HepG2 (cell line): ENCODE measurements at places on chromosomes 11 and 22. TPM values are rescaled to one million over a fixed set of nuclear protein-coding genes. Genes with fewer than 3 reads are reported as not detected.

TREH gene
- total RNA-seq = 0.46 and 0.86 TPM in 2 replicates

HEPN1 gene
- total RNA-seq = not detected in 2 replicates

DNA sequence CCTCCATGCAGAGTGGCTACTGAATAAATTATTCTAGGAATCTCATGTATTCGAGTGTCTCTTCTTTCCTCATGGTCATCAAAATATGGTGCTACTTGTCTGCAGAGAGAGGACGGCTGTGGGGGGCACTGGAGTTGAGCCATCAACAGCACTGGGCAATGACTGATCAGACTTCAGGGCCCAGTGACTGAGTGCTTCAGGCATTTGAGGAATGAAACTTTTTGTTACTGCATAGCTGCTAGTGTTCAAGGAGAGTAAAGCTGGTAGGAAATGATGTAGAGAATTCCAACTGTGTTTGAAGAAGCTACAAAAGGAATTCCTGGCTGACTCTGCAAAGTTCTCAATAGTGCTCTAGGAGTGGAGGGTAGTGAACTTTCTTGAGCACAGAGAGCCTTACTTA lies 277.7 kb downstream of the CADM1 start:
- H3K27me3 ChIP-seq = no peaks in the 10 kb centered on the region
- DNase-seq = peak; percentile 39
- no peak overlapping the region for H3K27ac ChIP-seq
- no peak overlapping the region for H3K4me3 ChIP-seq
- no peaks in the 10 kb centered on the region for H3K4me1 ChIP-seq
- peaks cover 11% of the 10 kb centered on the region for H3K36me3 ChIP-seq

DNA sequence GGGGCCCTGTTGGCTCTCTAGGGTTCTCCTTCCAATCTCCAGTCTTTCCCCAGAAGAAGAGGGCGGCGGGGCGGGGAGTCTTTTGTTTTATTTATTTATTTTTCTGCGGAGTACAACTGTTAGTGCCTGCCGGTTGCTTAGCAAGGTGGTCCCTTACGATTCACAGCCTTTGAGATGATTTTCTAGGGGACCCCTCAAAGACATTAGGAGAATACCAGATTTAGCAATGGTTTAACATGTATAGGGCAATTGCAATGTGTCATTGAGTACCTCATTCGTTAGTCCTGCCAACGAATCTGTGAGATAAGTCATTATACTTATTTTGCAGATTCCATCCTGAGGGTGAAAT lies 307 bp upstream of the MRPL16 start:
- H3K27me3 ChIP-seq = no peaks in the 10 kb centered on the region
- peak overlapping the region; percentile 85 for H3K4me3 ChIP-seq
- H3K36me3 ChIP-seq = peaks cover 16% of the 10 kb centered on the region

- H3K36me3 ChIP-seq = no peaks in the 10 kb centered on the region
- H3K27ac ChIP-seq = no peak overlapping the region
Measured at GRCh38 chr11:15907806-15908205, 448.5 kb downstream of the SOX6 start.

DNA sequence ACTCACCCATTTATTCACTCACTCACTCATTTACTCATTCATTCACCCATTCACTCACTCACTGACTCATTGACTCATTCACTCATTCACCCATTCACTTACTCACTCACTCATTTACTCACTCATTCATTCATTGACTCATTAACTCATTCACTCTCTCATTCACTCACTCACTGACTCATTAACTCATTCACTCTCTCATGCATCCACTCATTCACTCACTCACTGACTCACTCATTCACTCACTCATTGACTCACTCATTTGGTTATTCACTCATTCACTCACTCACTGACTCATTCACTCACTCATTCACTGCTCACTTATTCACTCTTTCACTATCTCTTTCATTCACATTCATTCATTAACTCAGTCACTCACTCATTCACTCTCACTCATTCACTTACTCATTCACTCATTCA lies 2.5 kb upstream of the MUC5AC start:
- DNase-seq = no peak
- peaks cover 29% of the 10 kb centered on the region for H3K4me1 ChIP-seq
- no peak overlapping the region for H3K27ac ChIP-seq
- peaks cover 22% of the 10 kb centered on the region for H3K27me3 ChIP-seq
- H3K36me3 ChIP-seq = no peaks in the 10 kb centered on the region

GRCh38 chr11:69475866-69476471 lies 5.5 kb upstream of the LINC01488 start:
- no peak overlapping the region for H3K27ac ChIP-seq
- no peak overlapping the region for H3K4me3 ChIP-seq

DNA sequence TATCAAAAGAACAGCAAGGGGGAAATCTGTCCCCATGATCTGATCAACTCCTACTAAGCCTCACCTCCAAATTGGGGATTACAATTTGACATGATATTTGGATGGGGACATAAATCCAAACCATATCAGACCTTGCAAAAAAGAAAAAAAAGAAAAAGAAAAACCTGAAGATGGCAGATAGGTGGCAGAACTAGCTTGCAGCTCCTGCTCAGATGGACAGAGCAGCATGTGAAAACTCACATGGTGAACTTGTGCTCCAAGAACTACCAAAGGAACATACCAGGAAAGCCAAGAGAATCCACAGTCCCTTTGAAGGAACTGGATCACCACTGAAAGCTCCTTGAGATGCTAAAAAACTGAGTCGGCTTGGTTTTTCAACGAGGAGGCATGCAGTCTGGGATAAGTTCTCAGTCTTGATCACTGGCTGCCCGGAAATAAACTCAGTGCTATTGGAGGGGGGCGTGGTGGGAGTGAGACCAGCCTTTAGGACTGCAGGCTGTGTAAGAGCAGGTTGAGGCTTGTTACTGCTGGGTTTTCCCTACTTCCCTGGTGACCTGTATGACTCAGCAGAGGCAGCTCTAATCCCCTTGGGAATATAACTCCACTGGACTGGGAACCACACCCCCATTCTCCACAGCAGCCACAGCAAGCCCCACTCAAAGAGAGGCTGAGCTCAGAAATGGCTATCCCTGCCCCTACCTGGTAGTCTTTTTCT lies 358.3 kb upstream of the ARHGAP42 start:
- no peak overlapping the region for H3K27ac ChIP-seq
- H3K4me3 ChIP-seq = no peak overlapping the region
- no peak for DNase-seq
- no peaks in the 10 kb centered on the region for H3K36me3 ChIP-seq
